ENCODE measurements at places on chromosomes 2 and 18. TPM values are rescaled to one million over a fixed set of nuclear protein-coding genes. Genes with fewer than 3 reads are reported as not detected.

GRCh38 chr2:73106791-73107190 lies 6.0 kb downstream of the RAB11FIP5 start:
- H3K27ac ChIP-seq: no peak overlapping the region
- DNase-seq: no peak
- no peaks in the 10 kb centered on the region for H3K36me3 ChIP-seq
- H3K4me1 ChIP-seq: peaks cover 26% of the 10 kb centered on the region
- peaks cover 4% of the 10 kb centered on the region for H3K27me3 ChIP-seq

- no peaks in the 10 kb centered on the region for H3K27me3 ChIP-seq
- H3K4me3 ChIP-seq: no peak overlapping the region
Measured at GRCh38 chr18:75052475-75052874, 156.5 kb downstream of the PTGR3 start.

DNA sequence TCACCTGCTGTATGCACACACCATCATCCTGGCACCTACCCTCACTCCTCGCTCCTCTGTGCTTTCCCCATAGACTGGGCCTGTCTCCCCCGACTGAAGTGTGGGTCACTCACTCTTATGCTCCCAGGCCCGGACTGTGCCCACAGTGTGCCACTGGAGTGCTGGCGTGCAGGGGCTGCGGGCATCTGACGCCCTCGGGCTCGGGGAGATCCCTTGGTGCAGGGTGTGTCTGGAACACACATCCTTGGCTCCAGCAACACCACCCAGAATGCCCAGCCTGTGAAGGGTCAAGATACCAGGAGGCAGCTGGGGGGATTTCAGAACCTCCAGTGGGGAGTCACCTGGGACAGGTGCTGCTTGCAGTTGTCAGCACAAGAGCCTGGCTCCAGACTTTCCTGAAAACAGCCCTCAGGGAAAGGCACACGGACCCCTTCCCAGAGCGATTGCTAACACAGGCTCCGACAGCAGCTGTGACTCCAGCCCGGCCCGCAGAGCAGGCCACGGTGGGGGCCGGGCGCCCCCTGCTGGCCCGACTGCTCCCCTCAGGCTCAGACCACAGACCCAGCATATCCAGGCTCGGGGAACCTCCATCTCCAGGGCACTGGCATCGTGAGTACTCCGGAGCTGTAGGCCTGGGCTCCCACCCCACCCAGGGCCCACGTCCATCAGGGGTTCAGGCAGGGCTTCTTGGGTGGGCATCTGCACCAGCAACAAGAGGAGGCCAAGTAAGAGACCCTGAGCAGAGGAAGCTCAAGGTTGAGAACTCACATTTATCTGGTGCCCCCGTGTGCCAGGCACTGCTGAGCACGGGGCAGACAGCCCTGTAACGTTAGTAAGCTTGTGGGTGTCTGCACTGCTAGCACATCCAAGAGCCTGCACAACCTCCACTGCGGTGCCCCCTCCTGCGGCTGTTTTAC lies 8.6 kb downstream of the HS1BP3 start:
- H3K36me3 ChIP-seq: peaks cover 49% of the 10 kb centered on the region
- H3K4me1 ChIP-seq: peaks cover 9% of the 10 kb centered on the region
- H3K27ac ChIP-seq: no peak overlapping the region
- DNase-seq: peak; percentile 75
- H3K27me3 ChIP-seq: no peaks in the 10 kb centered on the region
- H3K4me3 ChIP-seq: no peak overlapping the region

DNA sequence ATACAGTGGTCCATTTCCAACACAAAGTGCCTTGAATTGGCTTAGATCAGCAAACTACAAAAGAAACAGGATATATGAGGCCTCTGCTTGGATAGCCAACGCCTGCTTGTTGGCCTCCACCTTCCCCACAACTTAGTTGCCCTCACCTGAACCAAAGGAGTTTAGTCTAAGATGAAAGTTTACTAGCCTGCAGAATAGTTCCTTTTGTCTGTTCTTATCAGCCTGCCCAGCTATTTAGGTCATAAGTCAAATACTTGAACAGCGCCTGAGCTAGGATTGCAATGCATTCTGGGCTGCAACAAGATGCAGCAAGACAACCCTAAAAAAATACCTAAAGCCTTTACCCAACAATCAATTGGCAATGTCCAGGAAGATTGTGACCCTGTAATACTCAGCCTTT lies 13.1 kb upstream of the EPG5 start:
- no peaks in the 10 kb centered on the region for H3K27me3 ChIP-seq
- H3K36me3 ChIP-seq: no peaks in the 10 kb centered on the region
- no peak overlapping the region for H3K27ac ChIP-seq
- no peak overlapping the region for H3K4me3 ChIP-seq
- H3K4me1 ChIP-seq: no peaks in the 10 kb centered on the region
- DNase-seq: no peak

- no peak overlapping the region for H3K4me3 ChIP-seq
- H3K4me1 ChIP-seq: no peaks in the 10 kb centered on the region
- DNase-seq: no peak
- no peak overlapping the region for H3K27ac ChIP-seq
Measured at GRCh38 chr2:154386186-154386585, 312.3 kb upstream of the KCNJ3 start.

DNA sequence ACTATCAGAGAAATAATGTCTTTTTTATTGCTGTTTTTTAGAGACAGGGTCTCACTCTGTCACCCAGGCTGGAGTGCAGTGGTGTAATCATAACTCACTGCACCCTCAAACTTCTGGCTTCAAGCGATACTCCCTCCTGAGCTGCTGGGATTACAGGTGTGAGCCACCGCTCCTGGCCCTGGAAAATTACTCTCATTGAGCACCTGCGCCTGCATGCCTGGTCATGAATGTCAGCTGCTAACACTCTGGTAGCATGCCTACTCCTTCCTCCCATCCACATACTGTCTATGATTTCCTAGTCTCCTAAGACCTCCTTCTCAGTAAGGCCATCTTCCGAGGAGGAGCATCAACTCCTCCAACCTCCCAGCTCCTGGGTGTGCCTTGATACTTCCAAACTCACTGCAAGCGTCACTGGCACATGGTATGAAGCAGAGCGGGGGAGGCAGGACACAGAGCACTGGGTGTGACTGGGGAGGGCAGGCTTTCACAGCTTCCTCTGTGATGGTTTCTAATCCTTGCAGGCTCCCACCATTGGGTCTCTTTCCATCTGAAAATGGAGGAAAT lies 1.6 kb upstream of the MAP2 start:
- H3K27me3 ChIP-seq: peaks cover 8% of the 10 kb centered on the region
- H3K4me3 ChIP-seq: no peak overlapping the region
- no peaks in the 10 kb centered on the region for H3K36me3 ChIP-seq
- H3K4me1 ChIP-seq: peaks cover 14% of the 10 kb centered on the region
- DNase-seq: no peak
- no peak overlapping the region for H3K27ac ChIP-seq

GRCh38 chr2:151657667-151658076 lies 76.6 kb downstream of the NEB start:
- H3K36me3 ChIP-seq: no peaks in the 10 kb centered on the region
- no peak overlapping the region for H3K27ac ChIP-seq
- no peak for DNase-seq

- H3K36me3 ChIP-seq: peaks cover 7% of the 10 kb centered on the region
- DNase-seq: no peak
- no peak overlapping the region for H3K27ac ChIP-seq
- H3K27me3 ChIP-seq: no peaks in the 10 kb centered on the region
- H3K4me3 ChIP-seq: no peak overlapping the region
Measured at GRCh38 chr2:105751272-105751671, 6.6 kb downstream of the NCK2 start.

GRCh38 chr2:3460831-3461800 lies 58.2 kb downstream of the ADI1 start:
- H3K4me1 ChIP-seq: peaks cover 4% of the 10 kb centered on the region
- H3K27ac ChIP-seq: no peak overlapping the region
- H3K4me3 ChIP-seq: no peak overlapping the region

DNA sequence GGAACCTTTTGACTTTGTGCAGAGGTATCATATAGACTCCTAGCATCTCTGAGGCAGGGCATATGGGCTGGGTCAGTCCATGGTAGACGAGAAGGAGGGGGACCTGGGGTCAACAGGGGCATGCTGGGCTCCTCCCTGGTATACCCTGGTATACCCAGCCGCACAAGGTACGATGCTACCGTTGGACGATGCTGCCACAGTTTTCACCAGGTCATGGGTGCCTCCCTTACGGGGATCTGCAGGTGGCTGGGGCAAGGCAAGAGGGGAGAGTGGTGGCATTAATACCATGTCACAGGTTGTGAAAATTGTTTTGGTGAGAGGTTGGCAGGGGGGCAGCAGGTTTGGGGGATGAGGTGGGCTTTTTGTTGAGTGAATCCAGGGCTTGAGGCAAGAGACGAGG lies 149.8 kb downstream of the TSN start:
- H3K4me1 ChIP-seq: no peaks in the 10 kb centered on the region
- H3K4me3 ChIP-seq: no peak overlapping the region
- H3K27me3 ChIP-seq: no peaks in the 10 kb centered on the region

DNA sequence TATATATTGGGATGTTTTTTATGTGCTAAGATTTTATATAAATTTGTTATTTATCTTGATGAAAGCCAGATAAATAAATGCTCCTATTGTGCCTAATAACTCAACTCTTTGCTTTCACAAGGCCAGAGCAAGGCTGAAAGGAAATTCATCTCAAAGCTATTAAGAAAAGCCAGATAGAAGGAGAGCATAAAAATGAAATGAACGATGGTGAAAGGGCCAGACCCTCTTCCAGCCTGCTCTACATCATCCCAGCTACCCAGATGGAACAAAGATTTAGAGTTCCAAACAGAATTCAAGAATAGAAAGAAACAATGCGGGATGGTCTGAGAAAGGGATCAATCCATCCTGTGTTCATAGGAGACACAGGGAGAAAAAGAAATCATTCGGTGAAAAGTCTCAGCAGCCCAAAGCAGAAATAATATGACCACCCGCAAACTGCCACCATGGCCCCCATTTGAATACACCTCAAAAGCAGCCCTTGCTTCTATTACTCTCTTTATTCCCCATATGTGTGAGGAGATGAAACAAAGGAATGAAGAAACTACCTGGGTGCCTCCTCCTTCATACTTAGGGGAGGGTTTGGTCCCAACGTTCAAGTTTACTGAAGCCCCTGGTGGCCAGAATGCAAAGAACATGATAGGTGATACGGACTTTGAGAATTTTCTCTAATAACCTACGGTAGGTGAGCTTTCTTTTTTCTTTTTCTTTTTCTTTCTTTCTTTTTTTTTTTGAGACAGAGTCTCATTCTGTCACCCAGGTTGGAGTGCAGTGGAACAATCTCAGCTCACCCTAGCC lies 110.1 kb upstream of the FBXO11 start:
- H3K36me3 ChIP-seq: no peaks in the 10 kb centered on the region
- no peaks in the 10 kb centered on the region for H3K27me3 ChIP-seq
- peak; percentile 42 for DNase-seq
- H3K4me3 ChIP-seq: no peak overlapping the region
- no peaks in the 10 kb centered on the region for H3K4me1 ChIP-seq

DNA sequence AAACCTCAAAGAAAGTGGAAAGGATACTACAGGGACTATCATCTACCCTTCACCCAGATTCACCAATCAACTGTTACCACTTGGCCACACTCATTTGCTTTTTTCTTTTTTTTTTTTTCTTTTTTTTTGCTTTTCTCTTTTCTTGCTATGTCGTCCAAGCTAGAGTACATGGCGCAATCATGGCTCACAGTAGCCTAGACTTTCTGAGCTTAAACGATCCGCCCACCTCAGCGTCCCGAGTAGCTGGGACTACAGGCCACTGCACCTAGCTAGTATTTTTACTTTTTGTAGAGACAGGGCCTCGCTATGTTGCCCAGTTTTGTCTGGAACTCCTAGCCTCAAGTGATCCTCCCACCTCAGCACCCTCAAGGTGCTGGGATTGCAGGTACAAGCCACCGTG lies 24.0 kb downstream of the BIN1 start:
- peaks cover 100% of the 10 kb centered on the region for H3K4me1 ChIP-seq
- no peak for DNase-seq
- no peak overlapping the region for H3K4me3 ChIP-seq
- no peaks in the 10 kb centered on the region for H3K27me3 ChIP-seq
- peak overlapping the region; percentile 99 for H3K27ac ChIP-seq

GRCh38 chr2:64362562-64363026 lies 91.4 kb upstream of the LGALSL start:
- no peak overlapping the region for H3K4me3 ChIP-seq
- no peaks in the 10 kb centered on the region for H3K27me3 ChIP-seq
- H3K36me3 ChIP-seq: no peaks in the 10 kb centered on the region
- no peak for DNase-seq

DNA sequence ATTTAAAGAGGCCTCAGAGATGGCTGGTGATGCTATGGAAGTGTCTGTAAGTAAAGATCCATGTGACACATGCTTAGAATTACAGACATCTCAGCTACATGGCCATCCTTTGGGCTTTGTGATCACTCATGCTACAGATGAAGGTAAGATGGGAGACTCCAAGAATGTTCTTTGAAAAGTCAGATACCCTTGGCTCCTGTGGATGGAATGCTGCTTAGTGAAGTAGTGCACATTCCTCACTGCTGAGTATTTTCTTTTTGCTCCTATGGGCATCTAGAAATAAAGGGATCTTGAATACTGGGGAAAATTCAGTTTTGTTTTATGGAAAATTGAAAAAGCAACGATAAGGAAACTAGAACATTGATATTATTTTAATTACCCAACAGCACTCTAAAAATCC lies 55.2 kb upstream of the REV1 start:
- no peaks in the 10 kb centered on the region for H3K4me1 ChIP-seq
- no peaks in the 10 kb centered on the region for H3K36me3 ChIP-seq
- no peaks in the 10 kb centered on the region for H3K27me3 ChIP-seq
- no peak overlapping the region for H3K4me3 ChIP-seq
- no peak for DNase-seq

GRCh38 chr18:77127769-77128671 lies 4.6 kb downstream of the MBP start:
- DNase-seq: peak; percentile 55
- H3K27ac ChIP-seq: peak overlapping the region; percentile 84
- H3K36me3 ChIP-seq: peaks cover 17% of the 10 kb centered on the region
- peak overlapping the region; percentile 2 for H3K4me3 ChIP-seq
- no peaks in the 10 kb centered on the region for H3K27me3 ChIP-seq

GRCh38 chr2:185417111-185417510 lies 321.5 kb upstream of the FSIP2 start:
- no peak overlapping the region for H3K4me3 ChIP-seq
- no peaks in the 10 kb centered on the region for H3K27me3 ChIP-seq
- no peak for DNase-seq
- no peaks in the 10 kb centered on the region for H3K4me1 ChIP-seq
- H3K36me3 ChIP-seq: no peaks in the 10 kb centered on the region

DNA sequence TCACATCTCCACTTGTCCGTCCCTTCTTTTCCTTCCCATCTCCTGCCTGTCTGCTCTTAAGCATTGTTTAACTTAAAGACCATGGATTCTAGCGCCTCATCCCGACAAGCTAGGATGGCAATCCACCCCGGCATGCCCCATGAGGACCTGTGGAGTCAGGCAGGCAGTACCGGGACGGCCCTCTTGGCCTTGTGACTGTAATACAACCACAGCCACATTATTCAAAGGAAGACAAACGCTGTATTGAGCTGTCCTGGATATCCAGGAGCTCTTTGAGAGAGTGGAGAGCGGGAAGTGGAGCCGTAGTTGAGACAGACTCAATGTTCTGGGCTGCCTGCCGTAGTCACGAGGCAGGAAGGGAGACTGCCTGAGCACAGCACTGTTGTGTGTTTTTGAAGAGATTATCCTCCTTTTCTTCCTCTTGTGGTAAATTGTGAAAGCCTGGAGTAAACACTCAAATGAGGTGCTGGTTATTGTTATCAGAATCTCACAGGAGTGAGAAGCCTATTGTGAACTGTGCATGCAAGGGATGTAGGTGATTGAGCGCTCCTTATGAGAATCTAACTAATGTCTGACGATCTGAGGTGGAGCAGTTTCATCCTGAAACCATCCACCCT lies 929.8 kb upstream of the CNTNAP5 start:
- H3K4me3 ChIP-seq: no peak overlapping the region
- H3K27ac ChIP-seq: no peak overlapping the region
- DNase-seq: no peak
- no peaks in the 10 kb centered on the region for H3K36me3 ChIP-seq

The RIT2 gene
- total RNA-seq: not detected

The ITGA4 gene
- total RNA-seq: 189 TPM

The LAMA1 gene
- total RNA-seq: not detected

The MC4R gene
- not detected for total RNA-seq

The ST8SIA5 gene
- total RNA-seq: 0.23 TPM
